ENCODE measurements at places on chromosomes 13 and 19.
A peak's percentile ranks its signal among the peaks of the same experiment; 100 is the strongest.

DNA sequence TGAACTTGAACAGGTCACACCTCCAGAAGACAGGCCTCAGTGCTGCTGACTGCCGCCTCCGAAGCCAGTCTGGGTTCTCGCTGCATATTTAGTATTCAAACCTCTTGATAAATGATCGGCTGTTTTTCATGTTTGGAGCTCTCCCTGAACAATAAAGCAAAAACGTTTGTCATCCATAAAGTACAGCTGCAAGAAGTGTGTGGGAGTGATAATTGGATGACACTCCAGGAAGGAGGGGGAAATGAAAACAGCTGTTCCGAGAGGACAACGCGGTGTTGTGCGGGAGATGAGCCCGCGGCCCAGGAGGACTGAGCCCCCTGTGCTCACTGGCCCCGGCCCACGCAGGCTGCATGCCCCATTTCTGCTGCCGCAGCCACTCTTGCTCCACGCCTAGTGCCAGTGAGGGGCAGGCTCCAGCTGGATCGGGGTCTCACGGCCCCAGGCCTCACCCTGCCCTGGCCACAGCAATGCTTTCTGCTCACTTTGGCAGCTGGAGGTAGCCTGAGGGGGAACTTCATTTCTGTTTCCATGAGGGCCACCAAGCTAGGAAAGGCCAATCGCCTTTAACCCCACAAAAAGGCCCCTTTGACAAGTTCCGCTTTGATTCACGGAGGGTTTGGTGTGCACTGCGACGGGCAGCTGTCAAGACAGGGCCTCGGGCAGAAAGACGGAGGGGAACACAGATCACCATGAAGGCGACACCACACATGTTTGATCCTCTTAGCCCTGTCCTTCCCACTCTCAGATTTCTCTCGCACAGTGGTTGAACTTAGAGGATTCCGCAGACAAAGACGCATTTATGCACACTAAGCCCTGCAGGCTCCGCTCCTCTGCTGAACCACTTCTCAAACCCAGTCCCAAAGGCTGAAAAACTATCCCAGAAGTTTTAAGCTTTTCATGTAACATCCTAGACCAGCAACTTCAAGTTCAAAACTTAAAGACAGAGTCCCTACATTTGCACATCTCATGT lies 537.6 kb downstream of the EFNB2 start:
- DNase-seq = peak; percentile 47
- no peak overlapping the region for H3K4me3 ChIP-seq
- no peaks in the 10 kb centered on the region for H3K4me1 ChIP-seq
- no peak overlapping the region for H3K27ac ChIP-seq
- no peaks in the 10 kb centered on the region for H3K27me3 ChIP-seq

GRCh38 chr13:62302341-62302740 lies 886.7 kb upstream of the PCDH20 start:
- H3K27me3 ChIP-seq = no peaks in the 10 kb centered on the region
- no peaks in the 10 kb centered on the region for H3K4me1 ChIP-seq
- no peak overlapping the region for H3K27ac ChIP-seq
- no peaks in the 10 kb centered on the region for H3K36me3 ChIP-seq
- H3K4me3 ChIP-seq = no peak overlapping the region

DNA sequence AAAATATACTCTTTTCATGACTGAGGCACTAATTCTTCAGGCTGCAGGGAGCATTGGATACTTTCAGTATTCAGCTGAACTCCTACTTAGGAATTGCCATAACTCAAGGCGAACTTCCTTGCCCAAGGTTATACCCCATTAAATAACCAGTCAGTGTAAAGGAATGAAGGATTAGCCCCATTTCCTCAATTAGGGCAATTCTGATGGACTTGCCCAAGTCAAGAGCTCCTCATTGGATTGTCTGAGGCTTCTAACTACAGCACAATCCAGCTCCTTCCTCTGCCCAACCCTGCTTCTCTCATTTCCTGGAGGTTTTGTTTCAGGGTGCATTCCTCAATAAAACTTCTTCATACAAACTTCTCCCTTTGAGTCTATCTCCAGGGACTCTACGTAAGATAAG lies 329.2 kb downstream of the LIG4 start:
- no peaks in the 10 kb centered on the region for H3K27me3 ChIP-seq
- no peaks in the 10 kb centered on the region for H3K36me3 ChIP-seq
- H3K27ac ChIP-seq = no peak overlapping the region
- no peak overlapping the region for H3K4me3 ChIP-seq

GRCh38 chr19:34979819-34980640 lies 16.0 kb upstream of the ZNF792 start:
- no peaks in the 10 kb centered on the region for H3K27me3 ChIP-seq
- no peak for DNase-seq
- H3K27ac ChIP-seq = no peak overlapping the region
- no peak overlapping the region for H3K4me3 ChIP-seq
- no peaks in the 10 kb centered on the region for H3K36me3 ChIP-seq
